ENCODE measurements at places on chromosomes 2 and 18.

DNA sequence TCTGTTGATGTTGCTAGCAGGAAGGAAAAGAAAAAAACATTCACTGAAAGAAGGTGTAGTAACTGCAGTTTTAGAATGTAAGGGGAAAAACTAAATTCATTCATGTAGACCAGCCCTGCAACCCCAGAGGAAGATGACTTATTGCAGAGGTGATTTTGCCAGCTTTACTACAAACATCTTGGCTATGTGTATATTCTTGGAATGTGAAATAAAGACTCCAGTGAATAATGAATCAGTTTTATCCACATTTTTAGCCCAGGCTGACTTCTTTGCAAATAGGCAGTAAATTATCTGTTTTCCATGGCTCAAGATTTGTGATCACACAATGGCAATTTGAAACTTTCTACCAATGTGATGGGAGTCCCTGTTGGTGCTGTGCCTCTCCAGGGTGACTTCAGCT lies 206.1 kb upstream of the SETBP1 start:
- peak; percentile 30 for DNase-seq

DNA sequence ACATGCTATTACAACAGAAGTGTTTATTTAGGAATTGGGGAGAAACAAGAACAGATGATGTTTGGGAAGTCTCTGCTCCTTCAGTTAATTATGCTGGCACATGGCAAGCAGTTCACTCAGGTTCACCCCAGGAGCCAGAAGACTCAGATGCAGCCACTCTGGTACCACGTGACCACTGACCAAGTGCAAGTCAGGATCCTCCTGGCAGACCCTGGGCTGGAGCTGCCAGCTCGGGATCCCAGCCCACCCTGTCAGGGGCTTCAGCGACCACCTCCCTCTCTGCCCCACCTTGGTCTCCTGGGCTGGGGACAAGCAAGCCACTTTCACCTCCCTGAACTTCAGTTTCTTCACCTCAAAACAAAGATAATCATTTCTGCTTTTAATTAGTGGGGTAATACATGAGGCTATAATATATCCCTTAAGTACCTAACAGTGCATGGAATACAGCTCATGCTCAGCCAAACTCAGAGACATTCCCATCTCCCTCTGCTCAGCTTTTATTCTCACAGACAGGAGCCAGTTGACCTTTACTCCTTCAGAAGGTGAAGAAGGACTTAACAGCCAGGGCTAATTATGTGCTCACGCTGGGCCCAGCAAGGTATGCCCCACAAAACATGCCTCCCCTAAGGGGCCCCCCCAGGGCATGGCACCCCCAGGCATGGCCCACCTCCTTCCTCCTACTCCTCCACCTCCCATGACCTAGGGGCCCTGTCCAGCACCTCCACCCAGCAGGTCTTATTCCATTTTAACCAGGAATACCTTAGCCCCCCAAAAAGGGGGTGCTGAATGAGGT lies 11.8 kb downstream of the CRACDL start:
- no peak for DNase-seq

- no peak for DNase-seq
Observed at GRCh38 chr2:166436189-166436588, 57.9 kb downstream of the SCN7A start.

GRCh38 chr2:223523551-223524001 lies 78.6 kb downstream of the SCG2 start:
- no peak for DNase-seq

GRCh38 chr2:221465776-221466175 lies 106.3 kb downstream of the EPHA4 start:
- DNase-seq: no peak

- DNase-seq: no peak
Observed at GRCh38 chr2:177721818-177722567, 329.4 kb downstream of the AGPS start.

Measured in umbilical cord (tissue), 2 donors.